ENCODE measurements at places on chromosomes 12 and 14.

DNA sequence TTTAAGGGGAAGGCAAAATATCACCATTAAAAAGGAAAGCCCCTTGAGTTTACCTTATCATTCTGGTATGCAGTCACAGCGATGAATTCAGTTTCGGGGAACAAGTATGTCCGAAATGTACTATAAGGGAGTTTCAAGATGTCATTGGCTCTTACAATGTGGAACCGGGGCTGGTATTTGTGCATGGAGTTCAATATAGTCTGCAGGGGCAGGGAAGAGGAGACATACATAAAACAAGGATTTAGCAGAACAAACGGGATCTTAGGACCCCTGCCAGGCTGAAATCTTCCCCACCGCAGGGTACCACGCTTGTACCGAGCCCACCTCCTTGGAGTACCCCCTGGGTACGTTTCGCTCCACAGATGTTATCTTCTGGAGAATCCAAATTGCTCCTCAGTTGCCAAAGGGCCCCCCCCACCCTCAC lies 4.5 kb downstream of the TBX3 start:
- peak; percentile 48 for DNase-seq

DNA sequence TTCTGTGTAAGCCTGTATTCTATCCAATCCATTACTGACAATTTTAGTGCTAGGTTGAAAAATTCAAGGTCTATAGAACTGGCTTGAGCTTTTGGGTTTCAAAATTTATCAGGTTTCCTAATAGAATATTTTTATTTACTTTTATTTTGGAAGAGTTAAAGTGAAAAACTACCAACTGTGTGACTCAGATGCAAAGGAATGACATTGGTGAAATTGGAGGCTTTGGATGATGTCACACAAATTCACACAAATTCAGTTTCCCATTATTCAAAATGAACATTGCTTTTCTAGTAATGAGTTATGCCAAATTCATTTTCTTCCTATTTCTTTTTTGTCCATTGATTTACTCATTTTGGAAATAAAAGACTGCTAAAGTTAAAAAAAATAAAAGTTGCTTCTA lies 186.9 kb downstream of the ALX1 start:
- DNase-seq, result no peak

- no peak for DNase-seq
Observed at GRCh38 chr12:125151284-125151683, 86.0 kb downstream of the AACS start.

GRCh38 chr14:67372833-67373232 lies 12.7 kb downstream of the EIF2S1 start:
- no peak for DNase-seq
